ENCODE measurements at places on chromosomes 7 and 10.

- no peak for DNase-seq
Measured at GRCh38 chr10:74976565-74976964, 134.9 kb upstream of the SAMD8 start.

DNA sequence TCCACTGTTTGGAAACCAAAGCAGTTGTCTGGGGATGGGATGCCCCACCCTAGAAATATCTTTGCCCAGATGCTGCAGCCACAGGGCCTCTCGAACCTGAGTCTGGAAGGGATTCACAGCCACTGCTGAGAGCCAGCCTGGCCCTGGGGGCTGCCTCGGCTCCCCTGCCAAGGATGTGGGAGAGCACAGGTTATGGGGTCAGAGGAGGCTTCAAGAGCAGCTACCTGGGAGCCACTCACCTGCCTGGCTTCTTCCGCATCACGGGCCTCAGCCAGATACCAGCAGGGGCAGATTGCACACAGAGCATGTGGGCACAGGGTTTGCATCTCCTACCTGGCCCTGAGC lies 5.4 kb upstream of the PWWP2B start:
- DNase-seq: no peak

DNA sequence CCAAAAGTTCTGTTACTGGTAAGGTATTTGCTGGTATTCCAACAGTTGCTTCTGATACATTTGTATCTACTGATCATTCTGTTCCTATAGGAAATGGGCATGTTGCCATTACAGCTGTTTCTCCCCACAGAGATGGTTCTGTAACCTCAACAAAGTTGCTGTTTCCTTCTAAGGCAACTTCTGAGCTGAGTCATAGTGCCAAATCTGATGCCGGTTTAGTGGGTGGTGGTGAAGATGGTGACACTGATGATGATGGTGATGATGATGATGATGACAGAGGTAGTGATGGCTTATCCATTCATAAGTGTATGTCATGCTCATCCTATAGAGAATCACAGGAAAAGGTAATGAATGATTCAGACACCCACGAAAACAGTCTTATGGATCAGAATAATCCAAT lies 131.0 kb downstream of the AASS start:
- DNase-seq: no peak

DNA sequence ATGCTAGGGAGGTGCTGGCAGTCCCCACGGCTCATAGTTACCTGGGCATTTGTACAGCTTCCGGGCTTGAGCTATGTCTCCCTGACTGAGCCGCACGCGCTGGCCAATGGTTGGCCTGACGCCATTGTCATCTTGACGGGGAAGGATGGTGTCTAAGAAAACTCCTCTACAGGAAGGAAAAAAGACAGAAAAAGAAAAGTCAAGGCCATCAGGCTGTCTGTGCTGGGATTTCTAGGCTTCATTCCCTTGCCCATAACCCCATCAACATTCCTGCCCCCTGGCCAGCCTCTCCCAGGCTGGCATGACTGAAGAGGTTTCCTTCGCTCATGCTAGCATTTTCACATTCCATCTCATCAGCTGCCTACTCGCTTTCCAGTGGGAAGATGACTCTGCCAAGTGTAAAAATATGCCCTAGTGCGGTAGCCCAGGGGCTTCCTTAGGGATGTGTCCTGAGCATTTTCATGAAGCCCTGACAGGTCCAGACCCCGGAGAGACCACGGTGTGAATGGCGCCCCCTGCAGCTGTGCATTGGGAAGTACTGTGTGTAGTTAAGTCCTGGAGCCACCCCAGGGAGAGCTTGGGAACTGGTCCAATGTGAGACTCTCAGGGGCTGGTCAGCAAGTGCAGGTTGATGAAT lies 54.5 kb upstream of the OPALIN start:
- no peak for DNase-seq

GRCh38 chr10:119254335-119254734 lies 47.0 kb downstream of the GRK5 start:
- no peak for DNase-seq

DNA sequence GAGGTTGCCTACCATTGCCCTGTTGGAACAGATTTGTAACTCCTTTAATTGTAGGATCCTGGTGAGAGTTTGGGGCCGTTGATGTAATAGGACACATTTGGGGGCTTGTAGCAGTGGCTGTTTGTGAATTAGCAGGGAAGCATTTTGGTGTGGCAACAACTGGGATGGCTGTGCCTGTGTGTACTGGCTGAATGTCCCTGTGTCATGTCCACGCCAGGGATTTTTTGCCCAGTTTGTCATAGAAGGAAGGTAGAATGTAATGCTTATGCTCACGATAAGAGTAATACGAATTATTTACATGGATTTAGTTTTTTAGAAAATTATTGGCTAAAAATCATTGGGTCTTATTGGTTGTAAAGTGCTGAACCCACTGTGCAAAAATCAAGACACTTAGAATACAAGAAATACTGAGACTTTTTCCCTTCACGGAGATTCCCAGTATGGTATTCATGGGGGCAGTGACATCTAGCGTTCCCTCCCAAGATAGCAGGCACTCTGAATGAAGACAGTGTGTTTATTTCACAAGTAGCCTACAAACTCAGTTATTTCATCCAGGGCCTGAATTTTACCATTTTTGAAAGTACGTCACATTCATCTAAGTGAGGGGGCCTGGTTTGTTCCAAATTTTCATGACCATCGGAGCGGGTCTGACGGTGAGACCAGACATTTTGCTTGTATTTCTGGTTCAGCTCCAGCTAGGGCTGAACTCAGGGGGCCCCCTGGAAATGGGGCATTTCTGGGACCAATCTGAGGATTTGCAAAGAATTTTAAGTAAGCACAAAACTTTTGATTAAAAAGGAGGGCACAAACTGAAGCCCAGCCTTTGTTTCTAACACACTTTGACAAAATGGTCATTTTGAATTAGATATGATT lies 74.7 kb downstream of the CACNB2 start:
- no peak for DNase-seq

DNA sequence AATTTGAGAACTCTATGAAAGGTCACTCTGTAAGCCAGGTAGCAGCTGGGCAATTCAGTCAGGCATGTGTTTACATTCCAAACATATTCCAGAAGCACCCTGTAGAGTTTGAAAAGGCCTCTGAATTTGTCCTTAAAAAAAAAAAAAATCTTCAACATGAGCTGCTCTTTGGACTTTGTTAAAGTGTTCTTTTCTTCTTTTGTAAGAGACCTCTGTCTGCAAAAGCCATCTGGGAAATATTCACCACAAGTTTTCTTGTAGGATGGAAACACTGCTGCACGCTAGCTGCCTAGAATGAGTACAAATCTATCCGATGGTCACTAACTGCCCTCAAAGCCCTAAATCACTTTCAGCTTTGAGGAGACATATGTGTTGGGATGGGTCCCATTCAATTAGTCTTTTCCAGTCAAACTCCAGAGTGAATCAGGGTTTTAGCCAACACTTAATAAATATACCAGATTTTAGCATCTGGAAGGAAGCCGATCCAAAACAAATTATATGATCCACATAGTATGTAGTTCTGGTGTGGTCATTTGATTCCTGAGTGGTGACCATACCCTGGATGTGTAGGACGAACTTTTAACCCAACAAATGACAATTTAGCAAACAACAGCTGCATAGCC lies 85.9 kb downstream of the CD36 start:
- no peak for DNase-seq

GRCh38 chr7:87339373-87339897 lies 6.0 kb upstream of the CROT start:
- no peak for DNase-seq

- no peak for DNase-seq
Measured at GRCh38 chr7:87608431-87608830, 7.7 kb upstream of the ABCB1 start.

DNA sequence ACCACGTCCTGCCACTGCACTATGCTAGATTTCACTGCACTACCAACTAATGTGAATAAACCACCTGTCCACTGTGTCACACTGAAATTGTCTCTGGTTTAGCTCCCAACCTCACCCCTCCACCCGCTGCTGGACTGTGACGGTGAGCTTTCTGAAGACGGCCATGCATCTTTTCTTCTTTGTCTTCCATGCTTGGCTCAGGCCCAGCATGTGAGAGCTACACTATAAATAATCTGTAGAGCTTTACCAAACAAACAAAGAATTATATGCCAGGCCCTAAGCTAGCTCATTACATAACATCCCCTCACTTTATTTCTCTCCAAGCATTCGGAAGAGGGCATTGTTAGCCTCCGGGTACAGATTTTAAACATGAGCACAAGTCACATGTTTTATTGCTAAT lies 633.2 kb downstream of the TNS3 start:
- DNase-seq: no peak

- no peak for DNase-seq
Measured at GRCh38 chr7:100684534-100685042, 9.5 kb downstream of the GIGYF1 start.

DNA sequence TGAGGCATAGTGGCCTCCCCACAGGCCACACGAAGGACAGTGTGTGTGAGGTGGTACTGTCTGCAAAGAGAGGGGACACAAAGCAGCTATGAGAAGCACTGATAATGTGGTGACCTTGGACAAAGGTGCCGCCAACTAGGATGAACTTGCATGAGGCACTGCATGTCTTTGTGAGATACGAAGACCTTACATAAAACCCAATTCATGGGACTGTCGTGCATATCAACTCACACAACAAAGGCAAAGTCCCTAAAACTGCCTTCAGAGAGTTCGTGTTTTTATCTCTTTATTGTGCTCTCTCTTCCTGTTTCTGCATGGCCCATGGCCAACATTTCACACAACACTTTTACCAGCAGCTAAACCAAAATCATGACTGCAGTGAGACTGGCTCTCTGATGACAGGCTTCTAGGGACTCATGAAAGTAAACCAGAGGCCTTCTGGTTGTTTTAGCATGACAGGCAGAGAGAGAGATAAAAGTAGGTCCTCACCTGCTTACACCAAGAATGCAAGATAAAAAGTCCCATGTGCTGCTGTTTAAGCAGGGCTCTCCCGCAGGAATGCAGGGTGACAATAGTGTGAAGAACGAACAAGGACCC lies 347.8 kb downstream of the ELMO1 start:
- no peak for DNase-seq

GRCh38 chr7:128831178-128831993 lies 1.2 kb downstream of the FLNC start:
- DNase-seq: no peak

- DNase-seq: no peak
Measured at GRCh38 chr7:47778153-47778661, 170.1 kb downstream of the PKD1L1 start.

- no peak for DNase-seq
Measured at GRCh38 chr10:21138769-21139340, 241.7 kb upstream of the NEBL start.

DNA sequence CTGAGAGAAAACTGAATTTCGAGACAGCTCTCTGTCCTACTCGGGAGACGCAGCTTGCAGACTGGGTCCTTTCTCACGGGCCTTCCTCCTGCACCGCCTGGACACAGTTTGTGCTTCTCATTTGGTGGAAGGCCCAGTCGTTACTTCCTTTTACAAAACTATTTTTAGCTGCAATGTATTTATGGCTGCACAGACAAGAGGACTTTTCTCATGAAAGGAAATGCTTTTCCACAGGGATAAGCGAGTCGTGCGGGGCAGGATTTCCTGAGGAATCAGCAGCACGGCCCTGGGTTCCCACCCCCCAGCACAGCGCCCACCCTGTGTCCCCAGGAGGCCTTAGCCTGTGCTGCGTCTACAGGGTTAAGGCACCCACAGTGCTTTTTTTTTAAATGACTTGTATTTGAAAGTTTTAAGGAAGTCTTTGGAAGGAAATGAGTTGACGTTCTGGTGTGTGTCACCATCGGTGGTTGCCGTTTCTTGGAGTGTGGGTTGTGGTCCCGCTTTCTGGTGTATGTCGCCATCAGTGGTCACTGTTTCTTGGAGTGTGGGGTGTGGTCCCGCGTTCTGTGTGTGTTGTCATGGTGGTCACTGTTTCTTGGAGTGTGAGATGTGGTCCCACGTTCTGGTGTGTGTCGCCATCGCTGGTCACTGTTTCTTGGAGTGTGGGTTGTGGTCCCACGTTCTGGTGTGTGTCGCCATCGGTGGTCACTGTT lies 50.9 kb downstream of the INPP5A start:
- DNase-seq: peak; percentile 79

- no peak for DNase-seq
Measured at GRCh38 chr7:55573234-55573900, 1.1 kb upstream of the VOPP1 start.

- DNase-seq: no peak
Measured at GRCh38 chr7:81004098-81004497, 85.2 kb upstream of the SEMA3C start.

DNA sequence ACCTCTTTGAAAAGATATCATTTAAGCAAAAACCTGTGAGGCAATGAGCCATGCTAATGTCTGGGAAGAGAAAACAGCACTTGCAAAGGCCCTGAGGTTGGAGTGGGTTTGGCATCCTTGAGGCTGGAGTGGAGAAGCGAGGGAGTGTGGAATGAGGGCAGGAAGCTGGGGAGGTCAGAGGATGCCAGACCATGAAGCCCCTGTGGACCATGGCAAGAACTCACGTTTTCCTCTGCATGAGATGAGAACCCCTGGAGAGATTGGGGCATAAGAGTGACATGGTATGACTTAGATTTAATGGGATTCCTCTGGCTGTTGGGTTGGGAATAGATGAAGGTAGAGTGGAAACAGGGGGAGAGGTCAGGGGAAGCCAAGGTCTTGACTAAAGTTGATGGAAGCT lies 49.4 kb downstream of the GPR26 start:
- DNase-seq: no peak

DNA sequence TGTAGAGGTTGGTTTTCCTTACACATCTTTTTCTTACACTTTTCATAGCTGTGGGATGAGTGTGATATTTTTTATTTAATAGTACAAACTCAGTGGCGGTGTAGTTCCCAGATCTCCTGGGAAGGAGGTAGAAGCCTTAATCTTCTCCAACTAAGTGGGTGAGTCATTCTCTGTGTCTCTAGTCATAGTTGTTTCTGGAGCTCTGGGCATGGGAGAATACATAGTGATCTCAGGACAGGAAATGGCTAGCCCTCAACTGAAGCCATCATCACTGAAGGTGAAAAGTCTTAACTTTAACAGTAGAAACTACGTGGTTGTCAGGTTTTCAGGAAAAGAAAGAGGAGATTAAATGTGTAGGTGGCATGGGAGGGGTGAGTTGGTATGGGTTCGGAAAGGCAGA lies 319.4 kb upstream of the FZD8 start:
- no peak for DNase-seq

DNA sequence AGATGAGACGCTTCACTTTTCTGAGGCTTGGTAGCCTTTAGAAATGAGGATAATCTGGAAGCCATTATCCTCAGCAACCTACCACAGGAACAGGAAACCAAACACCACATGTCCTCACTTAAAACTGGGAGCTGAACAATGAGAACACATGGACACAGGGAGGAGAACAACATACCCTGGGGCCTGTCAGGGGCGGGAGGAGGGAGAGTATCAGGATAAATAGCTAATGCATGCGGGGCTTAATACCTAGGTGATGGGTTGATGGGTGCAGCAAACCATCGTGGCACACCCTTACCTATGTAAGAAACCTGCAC lies 48.9 kb downstream of the LRGUK start:
- DNase-seq: no peak
